CD4-positive, alpha-beta T cell treated with Interleukin-2 at 100 ng/mL for 4 hours (primary cell): ENCODE measurements at places on chromosomes 1 and 21.

DNA sequence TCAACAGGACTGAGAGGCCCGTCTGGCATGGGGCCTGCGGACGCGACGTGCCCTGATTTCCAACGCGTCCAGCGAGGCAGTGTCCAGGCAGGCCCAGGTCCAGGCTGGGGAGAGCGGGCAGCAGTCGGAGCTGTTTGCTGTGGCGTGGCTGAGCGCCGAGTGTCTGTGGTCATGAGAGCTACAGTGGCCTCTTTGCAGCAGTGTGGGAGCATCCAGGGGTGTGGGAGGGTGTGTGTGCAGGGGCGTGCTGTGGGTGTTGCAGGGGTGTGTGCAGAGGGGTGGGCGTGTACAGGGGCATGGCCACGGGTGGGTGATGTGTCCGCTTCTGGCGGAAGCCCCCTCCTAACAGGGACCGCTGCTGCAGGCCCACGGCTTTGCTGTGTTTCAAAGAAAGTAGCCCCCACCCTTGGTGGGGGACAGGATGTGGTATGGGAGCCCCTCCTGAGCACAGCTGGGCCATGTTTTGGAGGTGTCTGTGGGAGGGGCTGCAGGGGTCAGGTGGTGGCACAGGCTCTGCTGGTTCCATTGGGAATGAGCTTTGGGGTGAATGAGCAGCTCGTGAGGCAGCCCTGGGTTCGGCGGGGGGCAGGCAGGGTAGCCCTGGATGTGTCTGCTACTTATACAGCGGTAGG is 17.7 kb downstream of the PLCH2 start:
- DNase-seq, result peak; percentile 13

- no peak for DNase-seq
Observed at GRCh38 chr1:167650269-167651160, 20.5 kb downstream of the RCSD1 start.

GRCh38 chr1:29833581-29833980 is 597.3 kb downstream of the PTPRU start:
- no peak for DNase-seq

DNA sequence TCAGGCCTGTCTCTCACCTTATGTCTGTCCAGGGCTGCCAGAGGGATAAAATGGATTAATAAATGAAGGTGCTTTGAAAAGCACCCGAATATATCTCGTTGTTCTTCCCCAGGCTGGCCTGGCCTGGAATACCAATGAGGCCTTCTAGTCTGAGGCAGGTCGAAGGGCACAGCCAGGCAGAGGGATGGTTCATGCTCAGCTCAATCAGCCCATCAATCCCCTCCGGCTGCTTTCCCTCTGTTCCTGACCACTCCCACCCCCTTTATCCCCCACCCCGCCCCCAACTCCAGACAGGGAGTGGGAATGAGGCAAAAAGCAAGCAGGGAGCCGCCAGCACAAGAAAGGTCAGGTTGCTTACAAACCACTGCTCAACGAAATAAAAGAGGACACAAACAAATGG is 40.0 kb upstream of the PRELP start:
- DNase-seq, result no peak
